Activated T-cell treated with anti-CD3 and anti-CD28 coated beads, Interleukin-2, amount 50 U/mL, for 4 hours (primary cell): ENCODE measurements at places on chromosomes 4 and X. TPM values are rescaled to one million over a fixed set of nuclear protein-coding genes. Genes with fewer than 3 reads are reported as not detected.

POU3F4 gene
- total RNA-seq: not detected

GDI1 gene
- total RNA-seq: 116 TPM

GPR78 gene
- total RNA-seq: not detected

FAM236B gene
- not detected for total RNA-seq

BANK1 gene
- total RNA-seq: 1.7 TPM

SPACA5B gene
- total RNA-seq: not detected

MAGED4 gene
- total RNA-seq: 1.2 TPM

LEF1 gene
- total RNA-seq: 140 TPM

LDB2 gene
- total RNA-seq: not detected

SHOX gene
- total RNA-seq: not detected

SLITRK4 gene
- not detected for total RNA-seq

DMP1 gene
- not detected for total RNA-seq

TREX2 gene
- total RNA-seq: 2.4 TPM

TEC gene
- total RNA-seq: 1.4 TPM

PPP4R3C gene
- total RNA-seq: not detected

ZIC3 gene
- not detected for total RNA-seq

CNKSR2 gene
- 6.4 TPM for total RNA-seq

ERAS gene
- total RNA-seq: not detected

CFAP99 gene
- not detected for total RNA-seq

PGAM4 gene
- total RNA-seq: not detected

GABRG1 gene
- total RNA-seq: not detected

PLRG1 gene
- 135 TPM for total RNA-seq

ZNF81 gene
- total RNA-seq: 5.4 TPM

PHOX2B gene
- total RNA-seq: not detected

FAM53A gene
- 1.6 TPM for total RNA-seq

TLR1 gene
- 2.0 TPM for total RNA-seq

KIF4A gene
- 1.4 TPM for total RNA-seq

UGT2B10 gene
- not detected for total RNA-seq

GAB3 gene
- 2.0 TPM for total RNA-seq

LDOC1 gene
- total RNA-seq: 5.8 TPM

GAGE12J gene
- total RNA-seq: not detected

NAP1L5 gene
- 3.6 TPM for total RNA-seq

MAGEB2 gene
- not detected for total RNA-seq

ZNF630 gene
- total RNA-seq: 0.25 TPM

CTSO gene
- 2.0 TPM for total RNA-seq

RASSF6 gene
- not detected for total RNA-seq

RNF175 gene
- 1.2 TPM for total RNA-seq

BEX3 gene
- total RNA-seq: 7.6 TPM

GAGE2A gene
- not detected for total RNA-seq

CASP3 gene
- total RNA-seq: 38.0 TPM
